Dermis blood vessel endothelial cell (primary cell): ENCODE measurements at places on chromosomes 13 and 19. TPM values are rescaled to one million over a fixed set of nuclear protein-coding genes. Genes with fewer than 3 reads are reported as not detected.

Gene DIAPH3
- total RNA-seq, result 8.7 and 16.2 TPM in 2 replicates

Gene CEACAM8
- total RNA-seq, result not detected in 2 replicates

DNA sequence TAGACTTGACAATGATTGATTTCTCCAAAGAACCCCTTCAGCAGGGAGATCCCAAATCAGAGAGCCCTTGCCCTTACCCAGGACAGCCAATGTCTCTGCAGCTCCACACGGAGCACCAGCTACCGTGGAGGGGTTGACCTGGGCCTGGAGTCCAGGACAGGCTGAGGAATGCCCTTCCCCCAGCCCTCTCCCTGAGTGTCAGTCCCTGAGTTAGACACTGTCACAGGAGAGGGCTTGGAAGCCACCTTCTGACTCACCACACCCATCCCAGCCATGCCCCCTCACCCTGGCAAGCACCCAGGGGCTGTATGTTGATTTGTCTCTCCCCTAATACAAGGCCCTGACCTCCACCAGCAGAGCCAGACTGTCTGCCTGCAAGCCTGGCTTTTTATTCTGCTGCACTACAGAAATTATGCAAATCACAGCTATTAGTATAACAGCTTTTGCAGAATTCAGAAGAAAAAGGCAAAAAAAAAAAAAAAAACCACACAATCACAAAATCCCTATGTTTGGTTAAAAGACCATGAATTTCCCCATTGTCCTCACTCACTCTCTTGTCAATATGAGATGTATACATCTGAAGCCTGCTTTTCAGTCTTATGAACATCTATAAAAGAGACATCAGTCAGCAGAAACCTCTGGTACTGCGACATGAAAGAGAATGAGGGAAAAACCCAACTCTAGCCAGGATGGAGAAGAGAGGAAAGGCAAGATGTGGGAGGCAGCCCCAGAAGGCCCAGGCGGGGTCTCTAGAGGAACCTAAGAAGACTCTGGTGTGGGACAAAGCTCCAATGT is 240.7 kb downstream of the UQCRFS1 start:
- no peak for DNase-seq

Gene TLE2
- total RNA-seq, result 21.8 and 25.7 TPM in 2 replicates

DNA sequence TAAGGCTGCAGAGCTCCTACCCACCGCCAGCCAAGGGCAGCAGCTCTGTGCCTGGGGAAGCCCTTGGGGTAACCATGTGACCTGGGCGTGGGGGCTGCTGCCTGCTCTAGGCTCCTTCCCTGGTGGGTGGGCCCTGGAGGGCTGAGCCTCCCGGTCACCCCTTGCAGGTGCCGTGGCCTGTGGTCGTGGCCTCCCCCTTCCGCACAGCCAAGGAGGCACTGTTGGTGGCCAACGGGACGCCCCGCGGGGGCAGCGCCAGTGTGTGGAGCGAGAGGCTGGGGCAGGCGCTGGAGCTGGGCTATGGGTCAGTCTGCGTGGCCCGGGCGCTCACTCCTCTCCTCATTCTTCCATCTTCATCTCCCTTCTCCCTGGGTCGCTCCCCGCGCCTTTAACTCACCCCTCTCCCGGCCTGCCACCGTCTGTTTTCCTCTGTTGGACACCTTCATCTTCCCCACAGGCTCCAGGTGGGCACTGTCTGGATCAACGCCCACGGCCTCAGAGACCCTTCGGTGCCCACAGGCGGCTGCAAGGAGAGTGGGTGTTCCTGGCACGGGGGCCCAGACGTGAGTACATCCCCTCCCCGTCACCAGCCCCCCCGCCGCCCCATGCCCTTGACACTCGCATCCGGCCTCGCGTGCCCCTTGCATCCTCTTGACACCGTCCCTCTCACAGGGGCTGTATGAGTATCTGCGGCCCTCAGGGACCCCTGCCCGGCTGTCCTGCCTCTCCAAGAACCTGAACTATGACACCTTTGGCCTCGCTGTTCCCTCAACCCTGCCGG is 9.9 kb upstream of the FLT3LG start:
- DNase-seq, result no peak

- no peak for DNase-seq
Measured at GRCh38 chr13:63381078-63381859, 1965.6 kb upstream of the PCDH20 start.

Gene PLIN4
- 1.1 and 1.5 TPM in 2 replicates for total RNA-seq

- peak; percentile 74 for DNase-seq
Measured at GRCh38 chr19:35037716-35038622, 3.6 kb upstream of the HPN start.

Gene HS6ST3
- under 0.01 TPM in 1 of 2 replicates, not detected in the other for total RNA-seq

GRCh38 chr13:113479179-113479578 is 11.3 kb downstream of the DCUN1D2 start:
- DNase-seq, result no peak

Gene ZNF77
- total RNA-seq, result 6.4 and 7.8 TPM in 2 replicates

DNA sequence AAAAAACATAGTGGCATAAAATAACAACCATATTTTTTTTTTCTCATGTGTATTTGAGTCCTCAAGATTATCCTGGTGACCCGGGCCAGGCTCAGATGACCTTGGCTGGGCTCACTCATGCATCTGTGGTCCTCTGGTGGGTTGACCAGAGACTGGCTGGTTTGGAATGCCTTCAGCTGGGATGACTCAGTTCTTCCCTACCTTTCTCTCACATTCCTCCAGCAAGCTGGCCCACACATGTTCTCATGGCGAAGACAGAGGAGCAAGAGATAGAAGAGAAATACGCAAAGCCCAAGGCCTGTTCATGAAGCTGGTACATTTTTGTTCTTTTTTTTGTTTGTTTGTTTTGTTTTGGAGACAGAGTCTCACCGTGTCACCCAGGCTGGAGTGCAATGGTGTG is 14.3 kb upstream of the ZNF541 start:
- DNase-seq, result peak; percentile 4

GRCh38 chr13:109785892-109786450 is 412 bp downstream of the IRS2 start:
- no peak for DNase-seq

DNA sequence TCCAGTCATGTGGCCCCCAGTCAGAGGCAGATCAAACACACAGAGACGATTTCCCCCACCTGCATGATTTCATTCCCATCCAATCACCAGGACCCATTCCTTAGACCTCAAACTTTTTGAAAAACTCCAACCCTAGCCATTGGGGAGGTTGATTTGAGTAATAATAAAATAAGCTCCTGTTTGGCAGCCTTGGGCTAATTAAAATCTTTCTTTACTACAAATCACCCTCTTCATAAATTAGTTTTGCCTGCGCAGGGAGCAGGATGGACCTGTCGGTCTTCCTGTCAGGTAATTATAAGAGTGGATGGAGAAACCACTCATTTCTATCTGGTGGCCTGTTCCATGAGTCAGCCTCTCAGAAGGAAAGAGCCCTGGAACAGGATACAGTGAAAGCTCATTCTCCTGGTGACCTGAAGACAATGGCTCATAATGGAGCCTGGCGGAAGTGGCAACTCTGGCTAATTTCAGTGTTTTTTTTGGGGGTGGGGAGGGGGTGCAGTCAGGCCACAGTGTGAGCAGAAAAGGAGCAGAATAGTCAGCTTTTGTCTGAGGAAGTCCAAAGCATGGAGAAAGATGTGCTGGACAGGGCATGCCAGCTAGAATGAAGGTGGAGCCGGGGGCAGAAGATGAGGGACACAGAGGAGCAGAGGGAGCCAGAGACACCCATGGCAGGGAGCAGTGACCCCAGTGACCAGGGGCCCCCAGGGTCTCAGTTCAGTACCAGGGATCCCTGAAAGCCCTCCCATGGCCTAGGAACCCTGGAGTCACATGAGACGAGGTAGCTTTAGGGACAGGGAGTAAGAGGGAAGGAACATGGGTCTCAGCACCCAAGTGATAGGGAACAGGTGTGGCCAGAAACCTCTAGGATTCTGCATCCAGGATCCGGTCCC is 31.8 kb upstream of the PSG9 start:
- peak; percentile 66 for DNase-seq

GRCh38 chr13:46860722-46861121 is 36.1 kb downstream of the HTR2A start:
- DNase-seq, result no peak

DNA sequence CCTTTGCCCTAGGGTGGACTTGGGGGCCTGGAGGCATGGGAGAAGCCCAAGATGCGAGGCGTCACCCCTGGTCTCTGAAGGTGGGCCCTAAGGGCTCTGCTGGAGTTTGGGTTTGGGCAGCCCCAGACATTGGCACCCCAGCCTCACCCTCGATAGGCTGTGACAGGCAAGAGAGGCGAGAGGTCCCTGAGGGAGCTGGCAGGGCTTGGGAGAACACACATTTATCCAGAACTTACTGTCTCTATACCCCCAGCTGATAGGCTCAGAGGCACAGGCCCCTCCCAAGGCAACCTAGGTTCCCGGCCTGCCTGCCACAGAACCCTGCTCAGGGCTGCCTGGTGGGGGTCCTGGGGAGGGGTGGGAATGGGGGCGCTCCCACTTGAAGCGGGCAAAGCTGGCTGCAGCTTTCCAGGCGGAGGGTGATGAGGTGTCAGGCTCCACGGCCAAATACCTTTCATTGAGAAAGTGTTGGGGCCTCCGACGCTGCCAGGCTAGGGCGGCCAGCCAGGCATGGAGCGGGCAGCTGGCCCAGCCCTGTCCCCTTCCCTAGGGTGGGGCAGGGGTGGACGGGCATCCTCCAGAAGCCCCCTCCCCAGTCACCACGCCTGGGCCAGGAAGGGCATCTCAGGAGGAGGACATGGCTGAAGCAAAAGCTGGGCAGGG is 9.7 kb downstream of the CILP2 start:
- DNase-seq, result no peak

GRCh38 chr13:107365466-107366215 is 797.7 kb upstream of the ARGLU1 start:
- DNase-seq, result no peak

DNA sequence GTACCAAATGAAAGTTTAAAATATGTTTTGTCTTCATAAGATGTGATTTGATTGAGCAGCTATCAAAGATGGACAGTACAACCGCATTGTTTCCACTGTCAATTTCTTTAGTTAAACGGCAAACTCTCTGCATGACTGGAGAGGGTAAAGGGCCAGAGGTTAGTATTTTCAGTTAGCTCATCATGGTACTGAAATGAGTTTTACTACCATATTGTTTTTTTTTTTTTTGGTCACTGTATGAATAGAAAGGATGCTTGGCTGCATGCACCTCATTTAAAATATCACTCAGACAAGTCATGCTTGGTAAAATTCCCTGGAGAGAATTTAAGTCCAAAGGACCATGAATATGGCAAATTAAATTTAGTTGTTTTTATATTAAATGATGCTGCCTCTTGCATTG is 942.1 kb upstream of the SPRY2 start:
- no peak for DNase-seq

GRCh38 chr13:92573467-92574057 is 653.0 kb upstream of the GPC6 start:
- no peak for DNase-seq

Gene GPR4
- total RNA-seq, result 3.2 and 5.0 TPM in 2 replicates

GRCh38 chr19:5147978-5148793 is 179.3 kb downstream of the KDM4B start:
- DNase-seq, result no peak

DNA sequence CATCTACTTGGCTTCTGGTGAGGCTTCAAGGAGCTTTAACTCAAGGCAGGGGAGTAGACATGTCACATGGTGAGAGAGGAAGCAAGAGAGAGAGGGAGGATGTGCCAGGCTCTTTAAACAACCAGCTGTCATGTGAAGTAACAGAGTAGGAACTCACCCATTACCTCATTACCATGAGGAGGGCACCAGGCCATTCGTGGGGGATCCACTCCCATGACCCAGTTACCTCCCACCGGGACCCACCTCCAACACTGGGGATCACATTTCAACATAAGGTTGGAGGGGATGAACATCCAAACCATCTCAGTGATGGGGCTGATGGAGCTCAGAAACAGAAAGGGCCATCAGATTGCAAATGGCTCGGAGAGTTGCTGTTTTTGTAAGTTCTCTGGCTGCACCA is 12.9 kb downstream of the VSTM2B start:
- no peak for DNase-seq

DNA sequence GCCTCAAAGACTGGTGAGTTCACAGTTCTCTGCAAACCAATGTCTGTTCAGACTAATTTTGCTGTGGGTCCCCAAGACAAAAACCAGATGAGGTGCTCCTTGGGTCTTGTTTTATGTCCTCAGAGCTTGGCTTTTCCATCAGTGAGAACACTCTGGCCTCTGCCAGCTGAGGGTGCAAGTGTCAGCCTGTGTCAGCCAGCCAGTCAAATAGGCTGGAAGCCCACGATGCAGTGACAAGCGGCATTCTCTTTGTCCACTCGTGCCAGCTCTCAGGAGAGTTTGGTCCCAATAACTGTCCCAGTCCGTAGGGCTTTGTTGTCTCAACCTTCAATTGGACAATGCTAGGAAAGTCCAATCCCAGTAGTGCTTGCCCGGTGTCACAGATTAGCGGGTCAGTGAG is 9.4 kb upstream of the AKT2 start:
- no peak for DNase-seq

GRCh38 chr19:40450664-40451063 is 6.5 kb upstream of the SERTAD3 start:
- DNase-seq, result no peak

GRCh38 chr19:55699221-55699620 is 24.2 kb downstream of the EPN1 start:
- DNase-seq, result no peak

Gene TNFSF11
- not detected in 2 replicates for total RNA-seq

Gene SIGLECL1
- not detected in 2 replicates for total RNA-seq

- no peak for DNase-seq
Measured at GRCh38 chr13:64534302-64534701, 2695.8 kb downstream of the PCDH9 start.

GRCh38 chr19:30133803-30134202 is 191.8 kb downstream of the URI1 start:
- DNase-seq, result no peak

- no peak for DNase-seq
Measured at GRCh38 chr13:54513254-54513653, 1484.6 kb downstream of the OLFM4 start.

DNA sequence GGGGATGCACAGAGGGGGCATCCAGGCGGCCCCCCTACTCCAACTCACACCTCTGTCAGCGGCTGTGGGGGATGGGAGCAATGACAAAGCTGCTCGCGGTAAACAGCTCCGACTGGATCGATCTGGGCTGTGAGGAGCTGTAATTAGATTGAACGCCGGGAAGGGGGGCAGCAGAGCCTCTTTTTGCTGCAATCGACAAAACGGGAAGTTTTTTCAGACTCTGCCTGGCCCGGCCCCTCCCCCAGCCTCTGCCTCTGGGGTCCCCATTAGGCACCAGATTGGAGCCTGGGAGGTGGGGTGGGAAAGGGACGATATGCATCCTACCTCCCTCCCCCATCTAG is 16.3 kb downstream of the ONECUT3 start:
- no peak for DNase-seq

Gene STOML3
- total RNA-seq, result not detected in 2 replicates
